ENCODE measurements at places on chromosomes 3 and 15.

DNA sequence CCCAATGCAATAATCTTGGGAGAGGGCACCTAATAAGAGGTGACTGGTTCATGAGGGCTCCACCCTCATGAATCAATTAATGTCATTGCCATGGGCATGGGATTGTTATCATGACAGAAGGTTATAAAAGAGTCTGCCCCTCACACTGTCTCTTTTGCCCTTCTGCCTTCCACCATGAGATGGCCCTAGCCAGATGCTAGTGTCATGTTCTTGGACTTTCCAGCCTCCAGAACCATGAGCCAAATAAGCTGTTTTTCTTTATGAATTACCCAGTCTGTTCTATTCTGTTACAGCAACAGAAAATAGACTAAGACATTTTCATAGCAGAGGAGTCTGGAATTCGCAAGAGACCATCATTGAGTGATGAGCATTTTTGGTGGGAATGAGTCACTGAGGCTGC is 16.0 kb upstream of the RAD18 start:
- no peak for DNase-seq

GRCh38 chr3:30914696-30915095 is 20.2 kb upstream of the GADL1 start:
- peak; percentile 66 for DNase-seq

- peak; percentile 31 for DNase-seq
These were observed 270.9 kb downstream of the ERC2 start for GRCh38 chr3:56197259-56197965.

DNA sequence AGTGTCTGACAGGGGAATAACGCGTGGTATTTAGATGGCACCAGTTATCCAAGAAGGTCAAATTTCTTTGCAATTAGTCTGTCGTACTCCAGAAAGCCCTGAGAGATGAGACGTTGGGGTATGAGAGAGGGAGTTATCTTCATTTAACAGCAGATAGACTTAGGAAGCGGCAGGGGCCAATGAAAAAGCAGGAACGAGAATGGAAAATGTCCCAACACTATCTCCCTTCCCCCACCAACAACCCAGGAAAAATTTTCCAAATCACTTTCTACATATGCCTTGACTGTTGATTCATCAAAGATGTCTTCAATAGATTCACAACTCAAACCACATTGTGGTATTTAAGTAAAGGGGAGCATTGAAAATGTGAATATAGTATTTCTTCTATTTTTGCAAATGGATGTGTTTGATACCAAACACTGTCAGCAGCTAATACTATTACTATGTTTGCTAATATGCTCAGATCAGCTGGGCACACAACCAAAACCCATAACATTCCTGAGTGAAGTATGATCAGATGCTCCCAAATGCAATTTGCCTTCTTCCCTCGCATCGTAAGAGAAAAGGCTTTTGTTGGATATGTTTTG is 13.3 kb upstream of the GREM1 start:
- peak; percentile 64 for DNase-seq

DNA sequence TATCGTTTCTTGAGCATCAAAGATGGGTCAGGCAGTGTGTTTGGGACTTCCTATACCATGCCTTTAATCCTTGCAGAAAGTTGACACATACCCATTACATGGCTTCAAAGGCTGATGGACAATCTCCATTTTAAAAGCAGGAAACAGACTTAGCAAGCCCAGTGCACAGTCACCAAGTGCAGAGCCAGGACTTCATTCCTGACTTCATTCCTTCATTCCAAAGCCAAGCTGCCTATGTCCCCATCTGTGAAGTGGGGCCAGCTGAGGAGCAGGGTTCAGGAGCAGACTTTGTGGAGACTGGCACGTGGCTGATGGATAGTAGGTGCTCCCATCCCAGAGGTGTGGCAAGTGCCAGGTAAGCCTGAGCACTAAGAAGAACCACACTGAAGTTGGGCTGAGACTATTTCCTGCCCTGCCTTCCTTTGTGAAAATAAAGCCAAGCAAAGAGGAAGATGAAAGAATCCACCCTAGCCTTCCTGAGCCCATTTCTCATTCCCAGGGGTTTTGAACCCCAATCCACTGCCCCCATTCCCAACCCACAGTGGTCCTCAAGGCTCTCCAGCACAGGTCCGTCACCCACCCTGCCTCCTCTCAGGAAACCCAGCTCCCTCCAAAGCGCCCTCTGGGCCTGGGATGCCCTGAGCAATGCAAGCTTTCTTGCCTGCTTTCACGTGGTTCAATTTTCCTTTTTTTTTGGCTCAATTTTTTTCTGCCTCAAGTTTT is 1.8 kb downstream of the CX3CR1 start:
- no peak for DNase-seq

GRCh38 chr3:23002836-23003732 is 200.0 kb upstream of the UBE2E2 start:
- peak; percentile 55 for DNase-seq

DNA sequence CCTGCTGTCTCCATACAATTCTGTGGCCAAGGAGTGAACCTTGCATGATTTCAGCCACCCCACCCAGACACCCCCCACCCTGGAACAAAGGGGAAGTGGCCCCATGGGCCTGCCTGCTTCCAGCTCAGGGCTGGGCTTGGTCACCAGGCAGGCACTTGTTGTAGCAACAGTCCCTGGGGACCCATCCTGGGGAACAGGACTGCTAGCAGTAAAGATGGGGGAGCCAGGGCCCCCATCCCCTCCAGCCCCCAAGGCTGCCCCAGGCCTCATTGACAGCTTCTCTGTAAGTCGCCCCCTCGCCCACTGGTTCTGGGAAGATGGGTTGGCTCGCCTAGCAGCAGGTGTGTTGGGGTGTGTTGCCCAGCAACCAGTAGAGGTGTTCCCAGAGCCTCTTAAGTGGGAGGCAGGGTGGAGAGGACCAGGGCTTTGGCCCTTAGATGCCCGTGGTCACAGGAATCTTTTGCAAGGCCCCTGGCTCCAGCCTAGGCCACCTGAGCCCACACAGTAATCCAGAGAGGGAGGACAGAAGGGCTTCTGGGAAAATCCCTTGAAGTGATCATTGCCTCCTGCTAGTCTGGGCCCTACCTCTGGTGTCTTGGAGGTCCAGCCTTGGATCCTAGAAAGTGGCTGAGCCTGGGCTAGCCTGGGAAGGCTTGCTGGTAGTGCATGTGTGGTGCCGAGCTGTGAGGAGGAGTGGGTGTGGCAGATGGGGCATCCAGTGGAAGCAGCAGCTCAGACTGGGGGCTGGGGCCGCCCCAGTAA is 48.9 kb downstream of the CYP11A1 start:
- DNase-seq, result peak; percentile 41

DNA sequence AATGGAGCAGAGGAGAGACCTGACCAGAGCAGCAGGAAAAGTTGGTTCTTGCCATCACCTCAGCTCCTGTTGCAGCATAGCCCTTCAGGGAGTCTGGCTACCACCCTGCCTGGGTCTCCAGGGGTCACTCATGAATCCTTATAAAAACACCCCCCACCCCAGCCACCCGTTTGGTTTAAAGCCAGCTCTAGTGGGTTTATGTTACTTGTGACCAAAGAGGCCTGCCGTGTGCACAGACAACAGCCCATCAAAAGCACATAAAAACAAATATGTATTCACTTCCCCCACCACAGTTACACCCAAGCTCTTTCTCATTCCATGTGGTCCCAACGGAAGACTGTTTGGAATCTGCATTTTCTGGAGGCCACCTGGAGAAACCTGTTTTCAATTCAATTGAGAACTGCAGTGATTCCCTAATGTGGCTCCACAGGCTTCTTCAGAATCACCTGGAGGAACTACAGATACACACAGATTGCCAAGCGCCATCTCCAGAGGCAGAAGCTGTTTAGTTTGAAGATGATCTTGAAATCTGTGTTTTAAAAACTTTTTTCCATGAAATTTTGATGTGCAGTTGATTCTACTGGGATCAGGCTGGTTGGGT is 13.8 kb downstream of the FOXL2 start:
- DNase-seq, result no peak

GRCh38 chr3:28575100-28575745 is 226.6 kb upstream of the AZI2 start:
- no peak for DNase-seq

DNA sequence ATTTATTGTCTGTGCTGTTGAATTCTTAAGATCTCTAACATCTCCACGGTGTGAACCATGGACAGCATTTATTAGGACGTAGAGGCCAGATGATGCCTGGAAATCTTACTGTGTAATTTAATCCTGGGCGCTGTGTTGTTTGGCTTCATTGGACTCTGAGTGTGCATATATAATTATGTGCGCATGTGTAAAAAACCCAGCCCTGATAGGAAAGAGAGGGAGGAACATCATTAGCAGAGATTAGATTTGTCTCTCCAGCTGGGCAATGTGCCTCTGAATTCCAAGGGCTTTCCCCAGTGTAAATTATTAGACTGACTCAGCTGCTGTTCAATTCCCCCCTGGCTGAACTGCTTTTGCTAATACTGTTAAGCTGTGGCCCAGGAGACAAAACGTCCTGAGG is 39.6 kb downstream of the MAP3K13 start:
- peak; percentile 51 for DNase-seq

DNA sequence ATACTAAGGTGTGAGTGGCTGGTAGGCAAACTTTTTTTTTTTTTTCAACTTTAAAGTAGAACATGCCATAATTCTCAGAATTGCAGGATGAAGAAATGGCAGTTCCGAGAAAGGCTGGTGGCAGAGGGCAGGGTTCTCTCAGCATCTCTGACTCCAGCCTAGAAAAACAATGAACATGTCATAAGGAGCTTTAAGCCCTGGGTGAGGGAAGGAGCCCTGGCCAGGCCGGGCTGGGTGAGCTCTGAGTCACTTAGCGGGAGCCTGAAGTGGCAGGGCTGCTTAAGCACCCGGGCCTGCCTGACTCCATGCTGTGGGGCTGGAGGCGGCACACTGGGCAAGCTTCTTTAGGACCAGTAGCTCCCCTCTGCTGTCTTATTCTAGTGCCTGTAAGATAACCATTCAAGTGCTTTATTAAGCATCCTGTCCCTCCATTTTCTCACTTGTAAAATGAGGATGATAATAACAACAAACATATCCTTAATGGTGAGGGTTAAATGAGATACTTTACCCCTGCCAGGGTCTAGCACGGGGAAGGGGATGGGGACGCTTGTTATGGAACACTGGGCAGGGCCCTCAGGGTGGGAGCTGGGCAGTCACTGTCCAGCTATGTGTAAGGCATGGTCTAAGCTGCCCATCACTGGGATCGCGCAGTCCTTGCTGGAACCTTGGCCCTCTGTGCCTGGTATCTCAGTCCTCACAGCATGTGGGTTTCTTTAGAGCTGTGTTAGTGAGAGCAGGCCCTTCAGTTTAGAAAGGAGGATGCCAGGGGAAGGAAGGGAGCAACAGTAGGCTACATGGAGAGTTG is 18.4 kb downstream of the SMAD6 start:
- peak; percentile 82 for DNase-seq

- DNase-seq, result peak; percentile 9
These were observed 36.6 kb upstream of the MAGEF1 start for GRCh38 chr3:184748219-184749135.

- DNase-seq, result peak; percentile 48
These were observed 65.6 kb downstream of the SLC6A6 start for GRCh38 chr3:14467814-14468620.

DNA sequence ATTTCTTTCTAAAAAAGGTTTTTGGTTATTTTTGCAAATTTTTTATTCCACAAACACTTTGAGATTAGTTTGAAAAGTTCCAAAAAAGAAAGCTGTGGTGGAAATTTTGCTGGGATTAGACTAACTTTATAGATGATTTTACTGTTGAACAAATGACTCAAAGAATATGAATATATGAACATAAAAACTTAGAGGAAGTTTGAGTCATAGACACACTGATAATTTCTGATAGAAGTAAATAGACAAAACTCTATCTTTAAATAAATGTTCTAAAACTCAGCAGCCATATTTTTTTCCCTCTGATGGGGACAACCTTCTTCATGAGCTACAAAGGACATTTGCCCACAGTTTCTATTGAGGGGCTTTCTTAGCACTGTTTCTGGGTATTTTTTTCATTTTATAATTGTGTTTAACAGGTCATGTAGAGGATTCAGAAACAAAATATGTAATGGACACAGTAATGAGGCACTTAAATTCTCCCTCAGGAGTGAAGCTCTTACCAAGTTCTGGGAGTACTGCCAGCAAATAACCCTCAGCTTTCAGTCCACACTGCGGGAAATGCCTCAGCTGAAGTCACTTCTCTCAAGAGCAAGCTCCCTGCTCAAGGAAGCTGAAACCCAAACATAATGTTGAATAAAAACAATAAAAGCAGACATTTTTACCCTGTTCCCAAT is 157.6 kb downstream of the NFKBIZ start:
- DNase-seq, result peak; percentile 97

- peak; percentile 65 for DNase-seq
These were observed 14.1 kb downstream of the LYSMD4 start for GRCh38 chr15:99719096-99719541.

DNA sequence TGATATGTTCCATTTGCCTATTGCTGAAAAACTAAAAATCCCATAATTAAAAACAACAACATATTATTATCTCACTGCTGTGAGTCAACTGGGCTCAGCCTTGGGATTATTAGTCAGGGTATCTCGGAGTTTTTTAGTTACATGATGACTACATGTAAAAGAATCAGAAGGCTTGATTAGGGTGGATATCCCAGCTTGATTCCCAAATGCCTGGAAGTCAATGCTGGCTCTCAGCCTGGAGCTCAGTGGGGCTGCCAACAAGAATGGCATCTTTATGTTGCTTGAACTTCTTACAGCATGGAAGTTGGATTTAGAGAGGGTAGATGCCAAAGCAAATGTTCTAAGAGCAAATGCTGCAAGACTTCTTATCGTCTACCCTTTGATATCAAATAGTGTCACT is 278.5 kb downstream of the PLOD2 start:
- peak; percentile 17 for DNase-seq

DNA sequence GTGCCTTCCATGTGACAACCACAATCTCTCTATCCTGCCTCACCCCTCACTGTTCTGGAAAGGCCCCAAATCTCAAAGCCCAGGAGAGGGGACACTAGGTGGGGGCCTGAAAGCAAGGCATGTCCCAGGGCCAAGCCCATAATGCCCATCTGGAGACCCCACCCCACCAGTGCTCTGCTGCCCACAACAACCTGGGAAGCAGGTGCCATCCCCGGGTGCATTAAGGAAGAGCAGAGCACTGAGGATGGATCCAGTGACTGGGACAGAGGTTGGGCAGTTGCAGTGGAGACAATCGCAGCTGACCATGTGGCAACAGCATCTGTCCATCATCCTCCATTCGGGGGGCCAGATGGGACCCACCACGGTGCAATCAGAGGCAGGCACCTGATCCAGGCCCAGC is 106.2 kb upstream of the PRR20G start:
- DNase-seq, result no peak

DNA sequence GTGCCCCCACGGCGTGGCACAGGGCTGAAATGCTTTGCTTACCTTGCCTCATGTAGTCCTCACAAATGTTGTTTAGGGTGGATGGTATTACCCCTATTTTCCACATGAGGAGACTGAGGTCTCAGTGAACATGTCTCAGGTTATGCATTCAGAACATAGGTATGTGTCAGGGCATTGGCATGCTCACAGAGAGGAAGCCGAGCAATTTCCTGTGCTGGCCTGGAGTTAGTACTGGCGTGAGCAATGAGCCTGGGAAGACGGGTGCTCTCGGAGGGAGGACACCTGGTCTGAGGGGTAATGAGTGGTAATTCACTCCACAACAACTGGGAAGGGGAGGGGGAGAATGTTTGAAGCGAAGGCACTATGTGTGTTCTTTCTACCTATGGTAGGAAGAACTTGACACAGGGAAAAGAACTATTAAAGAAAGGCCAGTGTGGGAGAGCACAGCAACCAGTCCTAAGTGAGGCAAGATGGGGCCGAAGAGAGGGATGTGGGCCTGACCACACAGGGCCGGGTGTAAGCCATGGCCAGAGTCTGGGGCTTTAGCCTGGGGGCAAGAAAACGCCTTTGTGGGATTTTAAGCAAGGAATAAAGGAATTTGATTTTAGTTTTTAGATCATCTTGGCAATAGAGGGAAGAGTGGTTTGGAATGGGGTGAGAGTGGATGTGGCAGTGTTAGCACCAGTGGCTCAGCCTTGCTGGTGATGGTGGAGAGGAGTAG is 4.9 kb upstream of the FAM131A start:
- DNase-seq, result peak; percentile 88

Measured in cardiac fibroblast (primary cell).